ENCODE measurements at places on chromosomes 1 and 21.

- DNase-seq, result peak; percentile 52
Measured at GRCh38 chr1:41314376-41315145, 46.7 kb upstream of the FOXO6 start.

GRCh38 chr1:151472856-151473731 is 13.8 kb upstream of the POGZ start:
- peak; percentile 57 for DNase-seq

GRCh38 chr21:32099812-32100416 is 178.9 kb downstream of the MIS18A start:
- no peak for DNase-seq

DNA sequence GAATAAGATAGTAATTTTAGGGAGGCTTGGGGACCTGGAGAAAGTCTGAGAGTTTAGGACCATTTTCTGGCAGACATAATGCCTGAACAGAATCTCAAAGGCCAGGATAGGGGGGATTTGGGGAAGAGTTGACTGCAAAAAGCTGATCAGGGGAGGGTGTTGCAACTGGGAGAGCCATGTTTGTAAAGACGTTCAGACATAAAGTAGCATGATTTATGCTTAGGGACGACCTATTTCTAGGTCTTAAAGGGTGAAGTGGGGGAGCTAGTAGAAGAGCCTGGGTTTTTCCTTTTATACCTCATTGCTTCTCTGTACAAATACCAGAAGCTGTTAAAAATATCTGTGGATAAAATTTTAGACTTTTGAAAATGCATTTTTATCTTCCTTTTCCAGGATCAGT is 51.2 kb downstream of the FNBP1L start:
- no peak for DNase-seq

DNA sequence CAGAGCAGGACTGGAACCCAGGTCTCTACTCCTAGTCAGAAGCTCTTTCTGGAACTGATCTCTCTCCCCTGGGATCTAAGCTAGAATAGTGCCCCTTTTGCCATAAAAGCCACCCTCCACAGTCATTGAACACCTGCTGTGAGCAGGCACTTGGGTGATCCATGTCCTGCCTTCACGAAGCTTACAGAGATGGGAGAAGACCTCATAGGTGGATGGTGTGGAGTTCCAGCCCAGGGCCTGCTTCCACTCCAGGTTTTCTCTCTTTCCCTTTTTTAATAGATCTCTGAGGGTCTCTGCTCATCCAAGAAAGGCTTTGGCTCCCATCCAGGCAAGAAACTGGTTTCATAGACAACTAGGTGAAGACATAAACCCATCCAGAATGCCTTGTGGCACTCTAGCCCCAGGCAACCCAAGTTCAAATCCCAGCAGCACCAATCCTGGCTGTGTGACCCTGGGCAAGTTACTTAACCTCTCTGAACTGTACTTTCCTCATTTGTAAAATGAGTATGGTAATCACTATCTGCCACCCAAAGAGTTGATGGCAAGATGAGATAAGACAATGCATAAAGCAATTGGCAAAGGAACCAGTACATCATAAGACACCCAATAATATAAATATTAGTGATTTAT is 46.4 kb upstream of the TMEM51 start:
- DNase-seq, result no peak

- DNase-seq, result no peak
Measured at GRCh38 chr1:153292740-153293479, 19.8 kb downstream of the PGLYRP3 start.

DNA sequence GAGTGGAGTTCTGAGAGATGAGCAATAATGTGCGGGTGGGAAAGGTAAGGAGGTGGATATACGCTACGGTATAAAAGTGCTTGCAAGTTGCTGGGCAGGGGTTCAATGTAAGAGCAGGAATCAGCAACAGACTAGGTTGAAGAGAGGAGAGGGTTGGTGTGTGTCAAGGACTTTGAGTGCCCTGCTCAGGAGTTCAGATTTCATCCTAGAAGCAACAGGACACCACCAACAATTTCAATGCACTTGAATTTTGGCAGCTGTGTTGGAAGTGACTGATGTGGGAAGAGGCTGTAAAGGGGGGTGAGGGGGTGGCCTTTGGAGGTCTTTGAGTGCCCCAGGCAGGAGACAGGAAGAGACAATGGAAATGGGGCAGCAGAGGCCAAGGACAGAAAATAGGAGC is 57.3 kb downstream of the RHOU start:
- no peak for DNase-seq

DNA sequence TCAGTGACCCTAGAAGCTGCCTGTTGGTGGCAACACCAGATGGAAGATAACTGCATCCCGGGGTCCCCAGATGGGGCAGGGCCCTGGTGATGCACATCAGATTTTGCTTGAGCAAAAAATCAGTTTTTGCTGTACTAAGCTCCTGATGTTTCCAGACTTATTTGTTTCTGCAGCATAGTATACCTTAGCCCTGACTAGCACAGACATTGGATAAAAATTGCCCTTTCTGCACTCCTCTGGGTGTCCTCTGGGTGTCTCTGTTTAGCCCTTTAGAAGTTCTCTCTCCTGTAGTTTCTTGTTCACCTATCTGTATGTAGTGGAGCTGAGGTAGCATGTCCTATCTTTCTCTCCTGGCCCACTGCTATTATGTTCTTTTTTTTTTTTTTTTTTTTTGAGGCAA is 30.3 kb upstream of the PLA2G2C start:
- DNase-seq, result no peak

GRCh38 chr1:212254853-212255363 is 30.3 kb upstream of the PPP2R5A start:
- DNase-seq, result no peak

DNA sequence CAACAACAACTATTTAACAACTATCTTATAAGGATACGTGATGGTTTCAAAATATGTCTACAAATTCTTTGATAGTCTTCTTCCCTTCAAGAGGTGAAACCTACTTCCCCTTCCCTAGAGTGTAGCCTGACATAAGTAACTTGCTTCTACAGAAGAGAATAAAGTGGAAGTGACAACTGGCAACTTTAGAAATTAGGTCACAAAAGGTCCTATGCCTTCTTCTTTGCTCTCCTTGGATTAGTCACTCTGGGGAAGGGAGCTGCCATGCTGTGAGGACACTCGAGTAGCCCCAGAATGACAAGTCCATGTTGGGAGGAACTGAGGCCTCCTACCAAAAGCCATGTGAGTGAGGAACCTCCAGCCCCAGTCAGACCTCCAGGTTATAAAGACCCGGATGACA is 19.2 kb downstream of the EFCAB14 start:
- no peak for DNase-seq

- DNase-seq, result no peak
Measured at GRCh38 chr1:207140536-207140935, 36.5 kb downstream of the C4BPA start.

DNA sequence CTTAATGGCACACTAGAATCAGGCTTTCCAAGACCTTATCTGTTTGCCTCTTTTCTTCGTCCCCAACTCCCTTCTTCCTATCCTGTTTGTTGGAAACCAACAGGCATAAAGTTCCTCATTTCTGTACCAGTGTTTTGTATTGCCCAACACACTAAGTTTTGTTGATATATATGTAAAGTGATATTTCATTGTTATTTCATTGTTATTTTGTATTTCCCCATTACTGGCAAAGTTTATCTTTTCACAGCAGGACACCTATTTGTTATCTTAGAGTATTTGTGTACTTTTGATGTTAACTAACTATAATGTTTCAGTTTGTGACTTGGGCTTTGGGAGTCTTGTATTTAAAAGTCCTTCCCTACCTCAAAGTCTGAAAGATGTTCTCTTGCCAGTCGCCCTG is 27.1 kb downstream of the FAM20B start:
- DNase-seq, result no peak
